Right ventricle myocardium inferior (tissue), 1 donor: ENCODE measurements at places on chromosomes 5 and 9. TPM values are rescaled to one million over a fixed set of nuclear protein-coding genes. Genes with fewer than 3 reads are reported as not detected.

GRCh38 chr9:114387680-114388356 lies at the start of gene AKNA:
AKNA (minus strand) TSS chr9:114387982; CDS start chr9:114381333, 6,649 bp downstream.
- peak; percentile 91 for DNase-seq

DNA sequence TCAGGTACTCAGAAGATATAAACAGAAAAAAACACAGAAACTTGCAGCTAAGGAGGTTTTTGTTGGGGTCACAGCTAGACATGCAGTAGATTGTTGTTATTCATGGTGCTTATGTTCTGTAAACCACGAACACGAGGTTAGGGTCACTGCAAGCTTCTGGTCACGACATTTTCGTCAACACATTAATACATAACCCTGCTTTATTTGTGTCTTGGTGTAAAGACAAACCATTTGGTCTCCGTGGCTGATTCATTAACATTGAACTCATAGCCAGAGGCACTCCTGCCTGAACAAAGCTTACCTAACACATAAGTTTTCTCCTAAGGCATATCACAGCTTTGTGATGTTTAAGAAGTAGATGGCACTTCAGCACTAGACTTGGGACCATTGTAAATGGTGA lies 16.9 kb downstream of the TEK start:
- no peak for DNase-seq

Gene PLAC8L1
- not detected for total RNA-seq

- DNase-seq = no peak
These were observed 32.9 kb upstream of the DTWD2 start for GRCh38 chr5:119021149-119021732.

DNA sequence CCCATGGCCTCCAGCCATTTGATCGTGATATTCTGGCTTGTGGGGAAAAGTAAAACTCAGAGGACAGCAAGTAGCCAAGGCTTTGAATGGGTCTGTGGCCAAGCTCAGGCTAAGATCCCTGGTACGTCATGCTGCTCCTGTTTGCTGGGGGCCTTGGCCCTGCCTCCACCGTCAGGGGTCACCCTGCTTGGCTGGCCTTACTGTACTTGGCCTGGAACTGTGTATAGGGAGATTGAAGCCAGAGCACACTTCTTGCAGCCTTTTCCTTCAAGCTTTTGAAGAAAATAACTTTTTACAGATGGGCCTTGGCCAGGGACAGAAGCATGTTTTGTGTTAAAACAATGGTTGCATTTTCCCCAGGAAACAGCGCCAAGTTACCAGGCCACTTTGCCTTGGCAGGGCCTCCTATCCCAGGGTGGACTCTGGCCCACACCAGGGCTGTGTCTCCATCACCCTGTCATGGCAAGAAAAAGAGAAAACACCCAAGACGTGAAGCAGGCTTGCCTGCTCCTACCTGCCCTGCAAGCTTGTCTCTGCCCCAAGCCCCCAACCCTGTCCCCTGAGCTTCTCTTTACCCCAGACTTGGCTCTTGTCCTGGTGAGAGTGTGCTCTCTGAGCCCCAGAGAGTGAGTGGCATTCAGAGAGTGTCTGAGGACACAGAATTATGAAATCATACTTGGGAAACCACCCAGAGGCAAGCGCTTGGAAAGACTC lies 286.9 kb downstream of the GADD45G start:
- peak; percentile 85 for DNase-seq

DNA sequence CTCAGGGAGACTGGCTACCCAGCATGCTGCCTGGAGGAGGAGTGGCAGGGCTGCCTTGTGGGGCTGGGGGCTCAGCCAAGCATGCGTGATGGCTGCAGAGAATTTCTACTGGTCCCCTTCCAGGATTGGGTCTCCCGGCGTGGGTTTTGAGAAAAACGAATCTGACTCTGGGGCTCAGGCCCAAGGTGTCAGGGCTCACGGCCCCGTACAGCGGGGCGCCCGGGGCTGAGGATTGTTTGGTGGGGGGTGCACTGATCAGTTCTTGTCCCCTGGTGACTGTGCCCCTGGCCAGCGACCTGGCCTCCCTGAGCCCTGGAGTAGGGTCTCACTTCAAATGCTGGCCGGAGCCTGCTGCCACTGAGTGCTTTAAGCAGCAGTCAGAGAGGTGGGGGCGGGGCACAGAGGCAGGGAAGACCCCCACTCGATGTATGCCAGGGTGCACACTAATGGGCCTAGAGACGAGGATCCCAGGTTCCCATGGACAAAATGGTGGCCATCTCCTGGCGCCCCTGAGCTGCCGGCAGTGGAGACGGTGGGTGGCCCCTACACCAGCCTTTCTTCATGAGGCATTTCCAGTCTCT lies 45.5 kb upstream of the RNU6ATAC start:
- DNase-seq = peak; percentile 54

Gene ZNF879
- total RNA-seq = 3.5 TPM

DNA sequence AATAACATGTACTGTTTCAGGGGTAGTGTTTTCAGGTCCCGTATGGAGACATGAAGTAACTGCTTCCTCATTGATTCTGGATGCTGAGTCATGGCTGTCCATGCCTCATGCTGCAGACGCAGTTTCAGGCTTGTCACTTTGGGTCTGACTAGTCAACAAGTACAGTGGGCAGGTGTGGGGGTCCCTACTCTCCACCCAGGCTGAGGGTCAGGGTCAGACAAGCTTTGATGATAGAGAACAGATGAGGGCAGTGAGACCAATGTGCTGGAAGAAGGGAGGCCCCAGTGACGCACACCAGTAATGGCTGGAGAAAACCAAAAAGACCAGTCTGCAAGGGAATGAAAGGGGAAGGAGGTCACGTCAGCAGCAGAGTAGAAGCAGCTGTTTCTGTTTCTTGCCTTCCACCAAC lies 80.0 kb upstream of the NFIL3 start:
- DNase-seq = no peak

DNA sequence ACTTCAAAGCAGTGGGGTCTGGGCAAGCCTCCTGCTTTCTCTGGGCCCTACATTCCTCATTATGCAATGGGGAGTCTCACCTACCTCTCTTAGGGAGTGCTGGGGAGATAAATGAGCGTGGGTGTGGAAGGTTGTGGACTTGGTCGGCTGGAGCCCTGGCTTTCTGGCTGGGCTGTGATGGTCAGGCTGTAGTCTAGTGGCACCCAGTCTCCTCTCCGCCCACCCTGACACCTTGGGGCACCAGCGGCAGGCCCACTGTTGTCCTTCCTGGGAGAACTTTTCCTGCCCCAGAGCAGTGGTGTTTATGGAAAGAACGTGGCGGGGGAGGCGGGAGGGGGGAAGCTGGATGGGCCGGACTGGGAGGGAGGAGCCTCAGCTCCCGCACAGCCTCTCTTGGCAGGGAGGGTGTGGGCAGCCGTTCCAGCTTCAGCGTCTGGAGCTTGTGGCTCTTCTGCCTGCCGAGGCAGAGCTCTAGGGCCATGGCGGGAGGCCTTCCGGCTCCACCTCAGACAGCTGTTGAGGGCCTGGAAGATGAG lies 4.1 kb downstream of the PTGS1 start:
- peak; percentile 87 for DNase-seq

DNA sequence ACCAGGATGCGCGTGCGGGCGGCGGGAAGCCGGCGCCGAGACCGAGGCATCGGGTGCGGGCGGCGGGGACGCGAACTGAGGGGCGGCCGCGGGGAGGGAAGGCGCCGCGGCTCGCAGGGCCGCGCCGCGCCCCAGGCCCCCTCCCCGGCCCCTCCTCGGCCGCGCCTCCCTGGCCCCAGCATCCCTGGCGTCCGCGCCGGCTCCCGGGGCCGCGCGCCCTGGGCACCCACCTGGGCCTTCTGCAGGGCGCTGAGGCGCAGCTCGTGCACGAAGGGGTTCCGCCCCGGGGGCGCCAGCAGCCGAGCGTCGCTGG lies 324 bp downstream of the LPCAT1 start:
- DNase-seq = peak; percentile 76

Gene PLPPR1
- total RNA-seq = not detected

Gene OR1L6
- total RNA-seq = not detected

DNA sequence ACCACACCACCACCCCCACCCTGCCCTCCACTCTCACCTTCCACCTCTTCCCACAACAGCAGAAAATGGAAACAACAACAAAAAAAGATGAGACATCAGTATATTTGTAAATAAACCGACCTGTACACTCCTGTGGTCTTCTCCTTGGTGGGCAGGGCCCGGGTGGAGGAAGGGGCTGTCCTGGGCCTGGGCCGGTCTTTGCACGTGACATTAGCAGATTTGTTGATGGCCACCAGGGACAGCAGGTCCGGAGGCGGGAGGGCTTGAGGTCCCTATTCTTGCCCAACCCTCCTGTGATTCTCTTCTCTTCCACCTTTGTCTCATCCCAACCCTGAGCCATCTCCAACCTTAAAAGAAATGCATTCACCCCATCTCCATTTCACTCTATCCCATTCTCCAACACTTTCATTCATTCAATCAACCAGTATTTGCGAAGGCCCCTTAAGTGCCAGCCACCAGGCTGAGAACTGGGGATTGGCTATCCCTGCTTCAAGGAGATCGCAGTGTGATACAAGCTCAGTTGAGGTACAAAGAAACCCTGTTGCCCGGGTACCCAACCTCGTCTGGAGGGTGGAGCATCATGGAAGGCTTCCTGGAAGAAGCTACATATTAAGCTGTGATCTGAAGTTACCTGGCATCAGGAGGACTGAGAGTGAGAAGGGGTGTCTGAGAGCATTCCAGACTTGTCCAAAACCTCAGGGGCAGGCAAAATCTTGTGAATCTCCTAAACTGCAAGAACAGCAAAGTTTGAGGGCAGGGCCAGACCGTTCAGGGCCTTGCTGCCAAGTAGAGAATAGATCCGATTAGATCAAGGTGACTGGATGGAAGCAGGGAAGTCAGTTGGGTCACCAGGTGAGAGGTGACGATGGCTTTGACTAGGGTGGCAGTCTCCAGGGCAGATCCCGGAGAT lies 87.4 kb downstream of the LMX1B start:
- no peak for DNase-seq

DNA sequence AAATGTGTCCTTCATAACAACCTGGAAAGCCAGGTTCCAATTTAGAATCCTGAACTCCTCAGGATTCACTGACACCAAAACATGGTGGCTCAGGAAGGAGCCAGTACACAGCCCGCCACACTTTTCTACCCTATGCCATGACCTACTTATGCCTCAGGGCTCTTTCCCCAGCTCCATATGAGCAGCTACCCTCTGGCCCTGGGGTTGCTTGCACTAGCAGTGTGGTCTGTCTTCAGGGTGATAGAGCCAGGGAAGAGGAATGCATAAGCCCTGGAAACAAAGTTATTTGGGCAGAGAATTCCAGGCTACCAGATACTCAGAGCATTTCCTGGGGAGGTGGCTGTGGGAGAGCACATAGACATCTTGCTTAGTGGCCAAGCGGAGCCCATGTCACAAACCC lies 15.0 kb upstream of the ECM2 start:
- no peak for DNase-seq

DNA sequence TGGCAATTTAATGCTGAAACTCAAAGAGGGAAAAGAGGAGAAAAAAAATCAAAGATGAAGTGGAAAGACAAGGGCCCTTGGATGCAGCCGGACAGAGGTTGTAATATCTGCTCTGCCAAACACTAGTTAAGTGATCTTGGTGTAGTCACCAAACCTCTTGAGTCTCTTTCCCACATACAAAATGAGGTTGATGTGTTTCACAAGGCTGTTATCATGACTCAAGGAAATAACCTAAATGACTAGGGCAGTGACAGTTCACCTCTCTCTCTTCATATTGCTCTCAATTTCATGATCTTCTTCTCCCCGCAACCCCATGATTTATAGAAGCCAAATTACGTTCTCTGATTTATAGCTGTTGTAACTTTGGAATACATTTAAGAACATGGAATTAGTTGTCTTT lies 44.9 kb downstream of the PIK3R1 start:
- DNase-seq = no peak

DNA sequence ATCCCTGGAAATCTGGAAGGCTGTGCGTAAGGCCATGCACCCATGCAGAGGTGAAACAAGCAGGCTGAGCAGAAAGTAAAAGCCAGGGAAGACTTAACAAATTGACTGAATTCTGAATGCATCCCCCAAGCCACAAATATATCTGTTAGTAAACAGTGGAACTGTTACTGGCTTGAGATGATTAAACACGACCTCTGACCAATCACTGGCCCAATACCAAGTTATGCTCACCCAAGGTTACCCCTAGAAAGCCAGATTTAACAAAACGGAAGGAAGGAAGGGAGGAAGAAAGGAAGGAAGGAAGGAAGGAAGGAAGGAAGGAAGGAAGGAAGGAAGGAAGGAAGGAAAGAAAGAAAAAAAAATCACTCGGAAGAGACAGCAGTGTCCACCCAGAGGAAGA lies 215.8 kb upstream of the CCNG1 start:
- no peak for DNase-seq

GRCh38 chr9:36855448-36856315 lies 178.4 kb downstream of the PAX5 start:
- DNase-seq = no peak

Gene PPIP5K2
- total RNA-seq = 49.4 TPM

DNA sequence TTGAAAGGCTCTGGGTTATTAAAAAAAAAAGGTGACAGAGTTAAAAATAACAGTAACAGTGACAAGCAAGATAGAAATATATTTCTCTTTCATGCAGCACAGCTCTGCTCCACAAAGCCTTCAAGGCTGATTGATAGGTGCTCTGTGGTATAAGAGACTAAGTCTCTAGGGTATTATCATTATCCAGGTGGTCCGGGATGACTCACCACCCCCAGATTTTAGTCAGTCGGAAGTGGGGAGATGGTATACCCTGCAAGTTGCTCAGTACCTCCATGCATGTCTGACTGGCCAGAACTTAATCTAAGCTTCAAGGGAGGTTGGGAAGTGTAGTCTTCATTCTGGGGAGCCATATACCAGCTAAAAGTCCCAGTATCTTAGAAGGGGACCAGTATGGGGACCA lies 76.1 kb downstream of the SLC1A3 start:
- no peak for DNase-seq

DNA sequence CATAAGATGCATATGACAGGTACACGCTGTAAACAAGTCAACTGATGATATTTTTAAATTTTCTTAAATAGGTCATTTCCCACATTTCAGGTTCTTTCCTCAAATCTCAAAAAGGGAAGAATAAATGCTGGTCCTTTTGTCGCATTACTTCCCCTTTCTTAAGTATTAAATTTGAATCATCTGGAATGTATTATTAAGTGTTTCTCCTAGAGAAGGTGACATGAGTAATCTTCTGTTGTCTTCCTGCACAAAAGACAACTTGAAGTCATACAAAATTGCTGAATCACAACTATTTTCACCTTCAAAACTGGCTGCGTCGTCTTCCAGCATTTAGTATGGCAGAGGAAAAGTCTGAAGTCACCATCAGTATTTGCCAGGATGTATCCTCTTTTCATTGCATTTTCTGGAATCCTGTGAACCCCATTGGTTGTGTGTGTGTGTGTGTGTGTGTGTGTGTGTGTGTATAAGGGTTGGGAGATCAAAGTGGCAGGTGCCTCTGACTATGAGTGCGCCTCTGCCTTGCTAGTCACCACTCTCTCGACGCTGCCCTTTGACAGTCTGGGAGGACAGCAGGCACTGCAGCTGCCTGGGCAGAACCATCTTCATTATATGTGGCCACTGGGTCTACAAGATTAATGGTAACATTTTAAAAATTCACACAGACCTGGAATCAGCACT lies 86.9 kb downstream of the MVB12B start:
- DNase-seq = no peak

Gene MORN5
- total RNA-seq = not detected

DNA sequence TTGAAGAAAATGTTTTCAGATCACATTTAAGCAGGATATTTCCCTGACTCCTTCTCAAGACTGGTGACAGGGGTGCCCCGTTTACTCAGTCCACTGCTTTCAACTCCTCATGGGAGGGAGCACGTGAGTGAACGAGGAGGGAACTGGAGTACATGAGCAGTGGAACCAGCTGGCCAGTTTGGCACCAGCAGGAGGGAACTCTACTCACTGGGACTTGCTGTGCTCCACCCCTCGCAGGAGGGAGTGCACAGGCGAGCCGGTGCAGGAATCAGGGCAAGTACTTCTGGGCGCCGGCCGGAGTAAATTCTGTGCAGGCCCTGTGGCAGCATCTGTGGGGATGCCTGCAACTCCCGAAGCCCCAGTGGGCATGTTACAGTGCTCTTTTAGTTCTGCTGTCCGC lies 1941.1 kb upstream of the C9orf72 start:
- no peak for DNase-seq
